ENCODE measurements at places on chromosomes 11 and 22.
A peak's percentile ranks its signal among the peaks of the same experiment; 100 is the strongest.

DNA sequence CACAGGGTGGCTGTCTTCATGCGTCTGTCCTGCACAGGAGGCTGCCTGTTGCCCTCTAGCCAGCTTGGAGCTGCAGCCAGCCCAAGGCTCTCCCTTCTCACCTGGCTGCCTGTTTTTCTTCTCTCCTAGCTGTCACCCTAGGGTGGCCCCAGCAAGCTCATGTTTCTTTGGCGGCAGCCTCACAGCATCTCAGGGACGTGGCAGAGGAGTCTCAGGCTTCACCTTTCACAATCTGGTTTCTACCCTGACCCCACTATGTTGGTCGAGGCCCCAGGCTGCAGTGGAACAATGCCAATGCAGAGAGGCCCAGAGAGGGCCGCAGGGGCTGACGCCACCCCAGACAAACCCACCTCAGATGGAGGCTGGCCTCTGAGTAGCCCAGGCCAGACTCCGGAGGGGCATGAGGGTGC is 2.5 kb upstream of the CLDN5 start:
- no peak for DNase-seq

DNA sequence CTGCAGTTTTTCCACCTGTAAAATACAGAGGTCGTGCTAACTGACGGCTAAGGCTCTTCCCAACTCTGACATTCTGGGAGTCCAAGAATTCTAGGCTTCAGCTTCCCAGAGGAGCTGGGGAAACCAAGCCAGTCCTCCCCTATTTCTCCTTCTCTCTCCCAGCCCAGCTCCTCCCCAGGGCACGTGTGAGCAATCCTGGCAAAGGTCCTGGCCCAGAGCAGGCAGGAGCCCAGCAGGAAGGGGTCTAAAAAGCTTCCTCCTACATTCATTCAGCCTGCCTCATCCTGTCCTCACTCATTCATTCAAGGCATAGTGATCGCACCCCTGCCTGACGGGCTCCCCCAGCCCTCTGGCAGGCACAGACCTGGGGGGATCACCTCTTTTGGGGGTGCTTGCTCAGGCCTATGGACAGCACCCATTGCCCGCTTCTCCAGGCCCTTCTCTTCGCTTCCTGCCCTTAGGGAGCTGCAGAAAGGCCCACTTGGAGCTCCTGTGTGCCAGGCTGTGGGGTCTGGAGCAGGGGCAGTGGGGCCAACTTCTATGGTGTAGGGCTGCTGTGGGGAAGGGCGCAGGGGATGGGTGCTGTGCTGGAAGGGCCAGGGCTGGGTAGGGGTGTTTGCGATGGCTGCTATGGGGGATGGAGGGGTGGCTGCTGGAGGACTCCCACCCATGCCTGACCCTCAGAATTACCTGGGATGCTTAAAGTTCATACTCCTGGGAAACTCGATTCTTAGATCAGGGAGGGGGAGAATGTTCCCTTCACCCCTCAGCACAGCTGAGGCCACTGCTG is 9.8 kb downstream of the KCNC1 start:
- no peak for DNase-seq

DNA sequence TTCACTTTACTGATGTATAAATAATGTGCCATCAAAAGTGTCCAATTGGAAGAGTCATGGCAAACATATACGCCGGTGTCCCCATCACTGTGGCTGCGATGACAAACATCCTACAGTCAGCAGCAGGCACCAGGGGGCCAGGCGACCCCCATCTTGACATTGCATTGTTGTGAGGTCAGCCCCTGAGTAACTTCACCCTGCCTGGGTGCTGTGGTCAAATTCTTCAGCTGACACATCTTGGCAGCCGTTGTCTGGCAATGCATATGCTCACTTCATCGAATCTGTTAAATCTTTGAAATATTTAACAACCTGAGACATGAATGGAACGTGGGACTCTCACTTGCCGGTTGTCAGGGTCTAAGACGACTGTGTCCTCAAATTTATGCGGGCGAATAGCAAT is 430.9 kb downstream of the BRD1 start:
- no peak for DNase-seq

DNA sequence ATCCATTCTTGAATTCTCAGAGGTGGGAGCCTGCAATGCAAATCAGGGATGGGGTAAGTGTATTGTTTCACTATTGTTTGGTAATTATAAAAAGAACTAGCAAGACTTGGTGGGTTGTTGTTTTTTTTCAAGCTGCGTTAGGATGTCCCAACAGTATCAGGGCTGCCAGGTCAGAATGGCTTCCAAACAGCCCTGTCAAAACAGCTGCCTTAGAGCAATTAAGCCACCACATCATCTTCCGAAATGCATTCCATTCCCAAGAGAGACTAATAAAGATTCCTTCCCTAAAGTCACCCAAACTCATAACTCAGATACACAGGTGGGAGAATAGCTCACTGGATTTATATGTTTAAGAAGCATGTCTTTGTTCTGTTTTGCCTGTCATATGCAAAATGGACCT is 23.5 kb downstream of the BBOX1 start:
- DNase-seq: no peak

GRCh38 chr22:40533712-40534378 is 102.7 kb downstream of the MRTFA start:
- no peak for DNase-seq

DNA sequence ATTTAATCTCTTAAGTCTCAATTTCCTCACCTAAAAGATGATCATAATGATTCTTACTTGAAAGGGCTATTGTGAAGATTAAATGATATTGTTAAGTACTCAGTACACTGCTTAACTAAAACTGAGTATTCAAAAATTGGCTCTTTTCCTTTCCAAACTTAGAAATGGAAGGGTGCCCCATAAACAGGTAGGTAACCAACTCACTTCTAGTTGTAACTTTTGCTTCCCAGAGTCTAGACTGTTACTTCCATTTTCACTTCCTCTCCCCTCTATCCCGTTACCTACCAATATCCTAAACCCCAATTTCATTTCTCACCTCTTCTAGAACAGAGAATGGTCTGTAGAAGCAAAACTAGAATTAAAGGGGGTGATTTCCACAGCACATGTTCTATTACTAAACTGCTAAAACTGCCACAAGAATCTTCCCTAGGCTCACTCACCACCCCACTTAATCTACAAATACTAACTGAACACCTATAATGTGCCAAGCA is 50.0 kb downstream of the RRAS2 start:
- DNase-seq: no peak

DNA sequence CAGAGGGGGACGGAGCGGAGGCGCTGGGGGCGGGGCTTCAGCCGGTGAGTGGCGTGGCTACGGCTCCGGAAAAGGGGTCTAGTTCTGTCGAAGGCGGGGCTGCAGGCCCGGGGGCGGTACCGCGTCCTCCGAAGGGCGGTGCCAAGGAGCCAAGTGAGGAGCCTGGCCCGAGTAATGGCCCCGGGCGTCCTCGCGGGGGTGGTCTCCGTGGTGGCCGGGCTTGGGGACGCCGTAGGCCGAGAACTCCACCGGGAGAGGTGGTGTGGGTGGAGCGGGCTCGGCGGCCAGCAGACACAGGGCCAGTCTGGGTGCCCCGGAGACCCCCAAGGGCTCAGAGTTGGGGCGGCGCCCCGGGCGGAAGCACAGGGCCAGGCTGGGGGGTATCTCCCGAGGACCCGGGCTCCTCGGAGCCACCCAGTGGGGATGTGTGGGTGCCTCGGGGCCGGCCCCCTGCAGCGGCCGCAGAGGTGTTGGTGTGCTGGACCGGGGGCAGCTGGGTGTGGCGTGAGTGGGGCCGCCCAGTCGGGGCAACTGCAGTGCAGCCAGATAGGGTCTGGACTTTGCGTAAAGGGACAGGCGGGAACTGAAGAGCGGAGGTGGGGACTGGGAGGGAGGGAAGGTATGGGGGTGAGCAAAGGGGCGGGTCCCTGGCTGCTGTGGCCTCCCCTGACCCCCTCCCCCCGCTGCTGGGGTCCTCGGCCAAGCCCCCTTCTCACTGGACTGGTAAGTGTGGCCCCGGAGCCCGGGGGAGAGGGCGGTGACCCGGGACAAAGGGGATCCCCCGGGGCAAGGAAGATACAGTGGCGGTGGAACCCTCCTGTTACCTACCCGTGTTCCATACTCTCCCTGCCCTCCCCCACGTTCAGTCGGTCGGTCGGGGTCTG is 838 bp downstream of the FKBP2 start:
- peak; percentile 72 for DNase-seq

DNA sequence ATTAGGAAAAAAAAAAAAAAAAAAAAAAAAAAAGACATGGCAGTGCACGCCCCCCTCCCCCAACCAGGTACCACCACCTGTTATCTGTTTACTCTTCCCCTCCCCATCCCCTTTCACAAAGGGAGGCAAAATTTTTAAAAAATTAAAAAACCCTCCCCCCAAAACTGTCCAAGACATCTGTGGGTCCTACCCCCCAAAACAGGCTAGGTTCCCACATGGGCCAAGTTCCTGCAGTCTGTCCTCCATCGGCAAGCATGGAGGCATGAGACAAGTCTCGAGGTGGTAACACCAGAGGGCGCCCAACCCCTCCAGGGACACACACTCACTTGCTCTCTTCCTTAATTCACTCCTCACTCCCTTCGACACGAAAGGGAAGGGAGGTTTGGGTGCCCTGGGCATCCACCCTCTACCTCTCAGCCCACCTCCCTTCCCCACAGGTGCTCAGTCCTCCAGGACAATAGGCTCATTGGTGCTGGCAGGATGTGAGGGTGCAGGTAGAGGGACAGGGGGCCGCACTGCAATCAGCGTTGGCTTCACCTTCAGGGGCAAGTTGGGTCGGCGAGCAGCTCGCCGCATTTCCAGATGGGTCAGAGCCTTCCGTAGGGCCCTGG is 2.2 kb upstream of the TUT1 start:
- DNase-seq: peak; percentile 65

DNA sequence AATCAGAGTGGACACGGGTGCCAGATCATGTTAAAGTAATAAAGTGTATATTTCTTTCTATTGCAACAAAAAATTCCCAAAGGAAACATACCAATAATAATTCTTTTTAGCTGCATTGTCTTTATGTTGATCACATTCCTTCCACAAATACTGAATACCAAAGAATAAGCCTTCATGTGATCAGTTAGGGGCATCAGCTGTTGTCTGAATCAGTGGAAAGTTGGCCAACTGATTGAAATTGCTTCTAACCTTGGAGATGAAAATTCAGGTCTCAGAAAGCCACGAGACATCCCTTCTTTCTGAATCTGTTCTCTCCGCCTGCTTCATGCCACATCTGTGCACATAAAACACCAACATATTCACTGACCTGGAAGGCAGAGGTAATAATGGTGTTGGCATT is 785.2 kb downstream of the KCNA4 start:
- DNase-seq: no peak

- DNase-seq: peak; percentile 23
Measured at GRCh38 chr11:104329078-104329665, 165.2 kb upstream of the PDGFD start.

DNA sequence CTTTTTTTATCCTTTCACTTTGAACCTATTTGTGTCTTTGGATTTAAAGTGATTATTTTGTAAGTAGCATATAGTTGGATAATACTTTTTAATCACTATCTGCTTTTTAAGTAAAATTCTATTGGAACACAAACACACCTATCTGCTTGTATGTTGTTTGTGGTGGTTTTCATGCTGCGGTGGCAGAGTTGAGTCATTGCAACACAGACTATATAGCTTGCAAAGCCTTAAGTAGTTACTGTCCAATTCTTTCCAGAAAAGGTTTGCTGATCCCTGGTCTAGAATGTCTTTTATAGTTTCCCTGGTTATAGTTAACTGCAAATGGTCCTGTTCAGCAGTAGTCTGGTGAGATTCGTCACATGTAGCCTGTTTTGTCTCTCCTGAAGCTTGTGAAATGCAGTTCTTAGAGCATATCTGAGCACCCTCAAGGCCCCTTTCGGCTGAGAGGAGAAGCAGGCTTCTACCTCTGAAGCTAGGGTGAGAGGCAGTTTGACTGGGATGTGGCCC is 21.5 kb downstream of the SHANK3 start:
- DNase-seq: no peak

DNA sequence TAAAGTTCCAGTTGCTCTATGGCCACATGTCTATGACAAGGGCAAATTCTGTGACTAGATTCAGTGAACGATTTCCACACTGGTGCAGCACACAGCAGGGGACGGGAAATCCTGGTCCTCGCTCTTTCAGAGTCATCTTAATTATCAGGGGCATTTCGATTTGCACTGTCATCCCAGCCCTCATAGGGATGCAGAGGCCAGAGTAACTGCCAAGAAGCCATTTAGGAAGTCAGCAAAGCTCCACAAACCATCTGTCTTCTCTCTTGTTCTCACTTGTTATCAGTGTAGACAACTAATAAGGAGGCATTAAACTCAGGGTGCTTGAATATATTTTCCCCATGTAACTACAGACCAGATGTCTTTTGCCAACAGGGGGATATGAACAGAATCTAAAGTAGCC is 151.7 kb downstream of the STK33 start:
- DNase-seq: no peak

DNA sequence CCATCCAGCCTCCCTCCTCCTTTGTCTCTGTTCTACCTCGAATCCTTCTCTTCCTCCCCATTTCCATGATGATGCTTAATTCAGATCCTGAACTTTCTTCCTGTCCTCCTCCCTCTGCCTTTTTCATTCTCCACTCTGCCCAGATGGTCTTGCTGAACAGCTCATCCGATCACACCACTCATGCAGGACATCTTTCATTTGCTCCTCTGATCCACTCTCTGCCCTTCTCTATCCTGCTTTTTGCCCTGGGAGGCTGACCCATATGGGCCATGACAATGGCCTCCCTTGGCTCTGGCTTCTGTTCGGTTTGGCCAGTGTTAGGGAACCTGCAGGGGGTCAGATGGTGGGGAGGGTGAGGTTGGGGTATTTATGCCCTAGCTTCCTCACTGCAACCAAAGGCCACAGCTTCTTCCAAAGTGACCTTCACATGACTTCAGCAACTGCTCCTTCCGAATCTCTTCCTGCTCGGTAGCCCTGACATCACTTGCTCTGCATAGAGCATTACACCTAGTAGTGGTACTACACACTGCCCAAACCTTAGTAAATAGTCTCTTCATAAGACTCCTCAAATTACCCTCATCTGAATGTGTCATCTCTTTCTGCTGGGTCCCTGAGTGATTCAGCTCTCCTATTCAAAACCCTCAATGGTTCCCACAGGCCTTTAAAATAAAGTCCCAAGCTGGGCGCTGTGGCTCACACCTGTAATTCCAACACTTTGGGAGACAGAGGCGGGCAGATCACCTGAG is 32.7 kb upstream of the MICAL2 start:
- DNase-seq: no peak

- DNase-seq: peak; percentile 11
Measured at GRCh38 chr11:75264356-75264755, 23.8 kb downstream of the TPBGL start.

DNA sequence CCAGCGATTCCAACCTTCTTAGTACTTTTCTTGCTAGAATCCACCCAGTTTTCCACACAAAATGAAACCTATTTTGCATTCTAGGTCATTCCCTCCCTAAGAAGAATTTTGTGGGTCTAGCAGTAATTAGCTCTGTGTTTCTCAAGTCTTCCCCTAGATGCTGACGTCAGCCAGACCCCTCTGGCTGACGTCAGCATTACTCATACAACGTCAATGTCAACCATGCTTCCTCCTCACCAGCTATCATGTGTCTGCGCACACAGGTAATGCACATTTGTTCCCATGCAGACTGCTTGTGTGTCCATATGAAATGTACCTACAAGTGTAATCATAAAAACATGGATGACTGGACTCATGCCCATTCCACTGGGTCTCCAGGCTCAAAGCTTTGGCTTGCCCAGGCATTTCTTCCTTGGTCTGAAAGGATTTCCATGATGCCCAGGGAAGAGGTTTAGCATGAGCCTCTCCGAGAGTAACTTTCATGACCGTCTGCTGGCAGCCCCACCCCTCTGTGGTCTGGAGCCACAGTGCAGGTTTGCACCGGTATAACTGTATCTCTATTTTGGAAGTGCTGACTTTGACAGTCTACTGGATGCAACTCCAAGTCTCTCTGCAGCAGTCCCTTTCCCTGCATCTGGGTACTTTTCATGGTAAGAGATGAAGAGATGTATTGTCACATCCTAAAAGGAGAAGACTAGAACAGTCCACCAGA is 58.6 kb downstream of the DSCAML1 start:
- DNase-seq: no peak

- no peak for DNase-seq
Measured at GRCh38 chr22:44741929-44742328, 10.4 kb upstream of the ARHGAP8 start.

Data from right hindlimb (tissue), 1 donor.